ENCODE measurements at places on chromosomes 2 and 18.

DNA sequence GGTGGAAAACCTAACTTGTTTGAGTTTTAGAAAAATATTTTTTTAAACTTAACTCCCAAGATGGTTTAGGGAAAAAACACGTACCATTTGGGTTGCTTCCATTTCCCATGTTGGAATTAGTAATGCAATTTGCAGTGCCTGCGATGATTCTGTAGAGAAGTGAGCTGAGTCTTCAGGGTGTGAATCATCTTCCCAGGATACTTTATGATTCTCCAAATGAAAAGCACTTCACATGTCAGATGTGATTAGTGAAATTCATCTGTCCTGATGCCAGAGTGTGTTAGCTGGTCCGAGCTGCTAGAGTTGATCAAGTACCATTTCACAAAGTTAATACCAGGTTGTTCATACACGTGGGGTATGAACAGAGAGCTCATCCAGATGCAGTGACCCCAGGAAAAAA lies 59.1 kb downstream of the ACOXL start:
- no peak for DNase-seq

- no peak for DNase-seq
These were observed 5.8 kb downstream of the PECR start for GRCh38 chr2:216075510-216076485.

- no peak for DNase-seq
These were observed 33.5 kb downstream of the CENPO start for GRCh38 chr2:24826773-24827145.

DNA sequence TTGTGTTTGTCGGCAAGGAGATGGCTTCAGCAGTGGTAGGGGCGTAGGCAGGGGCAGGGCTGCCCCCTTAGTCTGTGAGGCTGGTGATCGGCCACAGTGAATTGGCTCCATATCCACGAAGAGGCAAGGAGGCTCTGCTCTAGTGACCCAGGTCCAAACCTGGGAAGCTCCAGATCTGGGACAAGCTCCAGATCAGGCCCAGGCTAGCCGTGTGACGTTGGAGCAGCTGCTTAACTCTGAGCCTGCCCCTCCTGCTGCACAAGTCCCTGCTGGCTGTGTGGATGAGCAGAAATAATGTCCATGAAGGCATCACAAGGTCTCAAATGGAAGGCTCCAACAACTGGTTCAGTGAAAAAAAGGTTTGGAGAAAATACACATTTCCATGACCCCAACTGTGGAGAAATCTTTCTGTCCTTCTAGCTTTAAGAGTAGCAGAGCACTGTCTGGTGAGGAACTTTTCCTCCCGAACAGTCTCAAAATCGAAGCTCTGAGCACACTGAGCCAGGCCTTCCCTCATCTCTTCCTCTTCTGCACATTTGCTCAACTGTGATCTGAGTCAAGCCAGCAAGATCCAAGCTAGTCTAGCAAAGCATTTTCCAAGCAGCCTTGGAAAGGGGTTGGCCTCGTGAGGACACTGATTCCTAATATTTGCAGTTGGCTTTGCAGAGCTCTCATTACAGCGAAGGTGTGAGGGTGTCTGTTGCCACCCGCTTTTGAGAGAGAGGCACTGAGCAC lies 67.0 kb upstream of the TCF7L1 start:
- no peak for DNase-seq

- no peak for DNase-seq
These were observed 110.9 kb upstream of the SP3 start for GRCh38 chr2:174076040-174076439.

DNA sequence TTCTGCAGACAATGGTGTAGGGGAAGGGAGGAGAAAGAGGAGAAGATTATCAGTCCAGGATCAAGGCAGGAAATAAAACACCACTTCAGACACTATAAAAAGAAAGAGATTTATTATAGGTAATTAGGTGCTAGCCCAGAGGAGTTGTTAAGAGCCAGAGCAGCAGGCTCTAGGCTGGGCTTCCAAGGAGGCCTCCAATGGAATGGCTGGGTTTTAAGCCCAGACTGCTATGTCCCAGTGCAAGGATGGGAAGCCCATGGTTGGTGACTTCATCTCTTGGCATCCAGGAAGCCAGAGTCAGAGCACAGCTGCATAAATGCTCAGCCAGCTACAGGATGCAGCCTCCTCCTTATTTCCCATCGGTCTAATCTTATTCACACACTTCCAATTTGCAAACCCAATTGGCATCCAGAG lies 95.6 kb downstream of the LAMA3 start:
- peak; percentile 91 for DNase-seq

- DNase-seq: no peak
These were observed 11.3 kb upstream of the TEX44 start for GRCh38 chr2:231581328-231581727.

DNA sequence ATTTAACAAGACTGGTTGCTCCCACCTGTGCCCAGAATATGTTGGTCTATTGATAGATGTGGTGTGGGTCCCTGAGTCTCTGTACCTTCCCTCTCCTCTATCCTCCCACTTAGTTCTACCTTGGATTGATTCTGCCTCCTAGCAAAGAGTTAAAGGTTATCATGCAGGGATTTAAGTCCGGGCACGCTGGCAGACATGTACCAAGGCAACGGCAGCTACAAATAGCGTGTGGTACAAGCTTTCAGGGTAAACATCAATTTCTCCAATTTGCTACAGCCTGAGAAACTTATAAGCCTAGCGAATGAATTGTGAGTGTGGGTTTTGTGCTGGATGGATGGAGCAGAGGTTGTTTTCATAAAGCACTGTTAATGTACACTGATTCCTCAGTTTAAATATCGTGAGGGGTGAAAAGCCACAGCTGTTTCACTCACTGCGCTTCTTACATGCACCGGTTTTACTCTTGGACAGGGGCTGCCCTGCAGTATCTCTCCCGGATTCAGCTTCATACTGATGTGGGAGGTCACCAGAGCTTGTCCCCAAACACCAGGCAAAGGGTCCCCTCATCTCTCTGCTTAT lies 289.8 kb downstream of the ICOS start:
- no peak for DNase-seq

- peak; percentile 43 for DNase-seq
These were observed 14.8 kb downstream of the ASB1 start for GRCh38 chr2:238441262-238442114.

DNA sequence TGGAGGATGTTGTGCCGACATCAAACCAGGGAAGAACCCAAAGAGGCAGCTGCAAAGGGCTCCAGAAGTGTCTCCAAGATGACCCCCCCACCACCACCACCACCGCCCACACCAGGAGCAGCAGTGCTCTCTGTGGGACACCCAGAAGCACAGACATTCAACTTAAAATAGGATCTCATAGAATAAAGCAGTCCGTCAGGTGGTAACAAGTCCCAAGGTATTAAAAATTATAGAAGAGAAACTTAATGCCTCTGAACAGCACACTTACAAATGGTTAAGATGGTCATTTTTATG lies 155.5 kb upstream of the ID2 start:
- no peak for DNase-seq

DNA sequence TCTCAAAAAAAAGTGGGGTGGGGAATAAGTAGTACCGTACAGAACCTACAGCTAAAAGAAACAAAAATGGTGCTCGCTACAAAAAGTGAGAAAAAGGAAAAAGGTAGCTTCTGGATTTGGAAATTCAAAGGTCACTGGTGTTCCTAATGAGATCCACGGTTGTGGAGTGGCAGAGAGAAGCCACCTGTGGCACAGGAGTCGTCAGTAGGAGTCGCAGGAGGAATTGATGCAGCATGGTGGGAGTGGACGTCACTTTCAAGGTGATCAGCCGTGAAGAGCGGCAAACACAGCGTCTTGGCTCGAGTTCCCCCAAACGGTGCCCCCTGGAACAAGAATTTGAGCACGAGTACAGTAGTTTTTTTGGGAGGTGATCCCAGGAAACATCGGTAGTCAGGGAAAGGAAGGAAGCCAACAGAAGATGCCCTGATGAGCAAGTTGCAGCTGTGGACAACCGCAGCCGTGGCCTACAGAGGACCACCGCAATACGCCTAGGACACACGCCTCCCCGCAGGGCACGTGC lies 1.4 kb upstream of the TTL start:
- DNase-seq: no peak

DNA sequence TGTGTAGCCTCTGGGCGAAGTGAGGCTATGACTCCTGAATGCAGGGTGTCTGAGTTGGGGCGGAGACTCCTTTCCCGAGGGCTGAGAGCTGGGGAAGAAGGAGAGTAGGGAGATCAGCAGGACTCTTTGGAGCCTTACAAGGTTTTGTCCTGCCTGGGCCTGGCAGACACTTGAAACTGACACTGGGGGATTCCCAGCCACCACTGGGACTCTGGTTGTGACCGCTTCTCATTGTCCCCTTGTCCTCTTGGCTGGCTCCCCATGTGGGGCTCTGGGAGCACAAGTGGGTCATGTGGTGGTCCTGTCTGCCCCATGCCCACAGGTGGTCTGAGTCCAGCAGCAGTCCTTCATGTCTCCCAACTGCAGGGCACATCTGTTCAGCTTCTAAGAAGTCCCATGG lies 78.2 kb upstream of the MGAT4A start:
- no peak for DNase-seq

DNA sequence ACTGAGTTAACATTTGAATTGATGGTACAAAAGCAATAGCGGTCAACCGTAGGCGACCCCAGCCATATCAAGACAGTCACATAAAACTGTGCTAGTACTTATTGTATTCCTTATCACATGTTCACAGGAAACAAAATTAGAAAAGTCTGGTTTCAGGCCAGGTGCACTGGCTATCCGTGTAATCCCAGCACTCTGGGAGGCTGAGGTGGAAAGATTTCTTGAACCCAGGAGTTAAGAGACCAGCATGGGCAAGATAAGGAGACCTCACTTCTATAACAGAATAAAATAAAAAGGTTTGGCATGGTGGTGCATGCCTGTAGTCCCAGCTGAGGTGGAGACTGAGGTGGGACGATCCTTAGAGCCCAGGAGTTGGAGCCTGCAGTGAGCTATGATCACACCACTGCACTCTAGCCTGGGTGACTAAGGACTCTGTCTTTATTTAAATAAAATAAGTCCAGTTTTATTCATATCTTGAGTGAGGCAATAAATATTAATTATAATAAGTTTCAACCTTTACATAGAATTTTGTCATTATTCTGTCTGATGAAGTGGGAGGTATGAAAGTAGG lies 84.1 kb upstream of the RGPD4 start:
- DNase-seq: no peak

- DNase-seq: no peak
These were observed 661.7 kb downstream of the TSN start for GRCh38 chr2:122417114-122417513.
